ENCODE measurements at places on chromosomes 5 and 9.

DNA sequence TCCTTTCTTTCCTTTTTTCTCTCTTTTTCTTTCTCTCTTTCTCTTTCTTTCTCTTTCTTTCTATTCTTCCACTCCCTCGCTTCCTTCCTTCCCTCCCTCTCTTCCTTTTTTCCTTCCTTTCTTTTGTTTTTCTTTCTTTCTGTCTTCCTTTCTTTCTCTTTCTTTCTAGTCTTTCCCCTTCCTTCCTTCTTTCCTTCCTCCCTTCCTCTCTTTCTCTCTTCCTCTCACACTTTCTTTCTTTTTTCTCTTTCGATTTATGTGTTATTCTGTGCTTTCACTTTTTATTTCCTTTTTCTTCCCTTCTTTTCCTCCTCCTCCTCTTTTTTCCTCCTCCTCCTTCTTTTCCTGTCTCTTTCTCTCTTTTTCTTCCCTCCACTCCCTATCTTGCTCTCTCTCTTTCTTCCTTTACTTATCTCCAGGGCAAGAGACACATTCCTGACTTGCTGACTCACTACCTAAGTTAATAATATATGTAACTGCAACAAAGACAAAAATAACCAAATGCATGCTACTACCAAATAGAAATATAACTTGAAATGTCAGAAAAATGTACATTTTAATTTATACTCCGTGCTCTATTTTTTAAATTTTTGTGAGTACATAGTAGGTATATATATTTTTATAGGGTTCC, 445.5 kb downstream of the GABRG2 start:
- DNase-seq = no peak

DNA sequence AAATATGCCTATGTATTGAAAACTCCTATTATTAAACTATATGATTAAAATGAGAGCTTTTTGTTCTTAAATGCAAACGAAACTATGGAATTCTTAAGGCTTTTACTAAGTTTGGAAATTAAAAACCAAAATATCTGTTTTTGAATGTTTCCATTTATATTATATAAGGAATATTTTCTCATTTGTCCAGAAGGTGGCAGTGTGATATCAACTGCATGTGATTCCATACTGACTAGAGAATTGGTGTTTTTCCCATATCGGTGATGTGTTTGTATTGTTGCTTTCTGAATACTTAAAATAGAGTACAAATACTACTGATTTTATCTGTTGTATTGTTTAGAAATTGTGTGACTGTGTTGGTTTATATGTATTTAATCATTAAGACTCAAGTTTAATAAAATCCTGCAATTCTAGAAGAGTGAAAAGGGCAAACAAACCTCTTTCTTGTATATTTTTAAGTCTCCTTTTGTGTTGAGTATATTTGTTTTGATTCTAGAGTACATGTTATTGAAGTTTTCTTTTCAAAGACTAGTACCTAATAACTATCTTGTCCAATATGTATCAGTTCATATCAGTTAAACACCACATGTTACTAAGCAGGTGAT, 320.8 kb downstream of the CCDC171 start:
- DNase-seq = no peak

- no peak for DNase-seq
Observed at GRCh38 chr9:13278023-13278367, 1.5 kb downstream of the MPDZ start.

GRCh38 chr5:181098762-181099601, 32.0 kb downstream of the OR2V1 start:
- DNase-seq = no peak

- DNase-seq = no peak
Observed at GRCh38 chr5:59842999-59843398, 50.5 kb downstream of the PDE4D start.
